ENCODE measurements at places on chromosomes 16 and 17. TPM values are rescaled to one million over a fixed set of nuclear protein-coding genes. Genes with fewer than 3 reads are reported as not detected.

GRCh38 chr17:39527220-39527813 lies 66.0 kb downstream of the CDK12 start:
- H3K4me3 ChIP-seq, result no peak overlapping the region
- peaks cover 13% of the 10 kb centered on the region for H3K4me1 ChIP-seq
- H3K27ac ChIP-seq, result no peak overlapping the region
- no peaks in the 10 kb centered on the region for H3K27me3 ChIP-seq
- peaks cover 47% of the 10 kb centered on the region for H3K36me3 ChIP-seq

Gene CTRB1
- total RNA-seq, result not detected

- no peak overlapping the region for H3K27ac ChIP-seq
- DNase-seq, result no peak
- no peak overlapping the region for H3K4me3 ChIP-seq
- H3K27me3 ChIP-seq, result peaks cover 7% of the 10 kb centered on the region
- no peaks in the 10 kb centered on the region for H3K36me3 ChIP-seq
These were observed 21.8 kb downstream of the ANKRD40 start for GRCh38 chr17:50685691-50686493.

Gene TNFRSF17
- total RNA-seq, result not detected

DNA sequence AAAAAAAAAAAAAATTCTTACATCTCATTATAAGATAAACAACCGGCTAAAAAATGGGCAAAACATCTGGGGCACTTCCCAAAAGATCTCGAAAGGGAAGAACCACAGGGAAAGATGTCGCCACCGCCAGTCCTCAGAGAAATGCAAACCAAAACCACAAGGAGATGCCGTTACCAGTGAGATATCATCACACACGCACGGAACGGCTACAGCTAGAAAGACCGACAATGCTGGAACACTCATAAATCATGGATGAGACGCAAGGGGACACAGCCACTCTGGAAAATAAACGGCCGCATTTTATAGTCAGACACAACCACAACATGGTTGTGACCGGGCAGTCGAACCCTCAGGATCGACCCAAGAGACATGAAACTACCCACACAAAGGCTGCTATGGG lies 24.5 kb downstream of the WDR45B start:
- peaks cover 39% of the 10 kb centered on the region for H3K36me3 ChIP-seq
- H3K4me3 ChIP-seq, result no peak overlapping the region
- no peaks in the 10 kb centered on the region for H3K27me3 ChIP-seq

GRCh38 chr16:66406534-66407221 lies 20.4 kb upstream of the BEAN1 start:
- no peak overlapping the region for H3K27ac ChIP-seq
- peaks cover 2% of the 10 kb centered on the region for H3K27me3 ChIP-seq
- DNase-seq, result peak; percentile 92
- H3K4me3 ChIP-seq, result peak overlapping the region; percentile 80
- H3K4me1 ChIP-seq, result peaks cover 24% of the 10 kb centered on the region
- peaks cover 3% of the 10 kb centered on the region for H3K36me3 ChIP-seq

- DNase-seq, result no peak
- H3K27me3 ChIP-seq, result peaks cover 3% of the 10 kb centered on the region
- H3K36me3 ChIP-seq, result no peaks in the 10 kb centered on the region
These were observed 589.8 kb downstream of the HS3ST4 start for GRCh38 chr16:26281381-26282110.

DNA sequence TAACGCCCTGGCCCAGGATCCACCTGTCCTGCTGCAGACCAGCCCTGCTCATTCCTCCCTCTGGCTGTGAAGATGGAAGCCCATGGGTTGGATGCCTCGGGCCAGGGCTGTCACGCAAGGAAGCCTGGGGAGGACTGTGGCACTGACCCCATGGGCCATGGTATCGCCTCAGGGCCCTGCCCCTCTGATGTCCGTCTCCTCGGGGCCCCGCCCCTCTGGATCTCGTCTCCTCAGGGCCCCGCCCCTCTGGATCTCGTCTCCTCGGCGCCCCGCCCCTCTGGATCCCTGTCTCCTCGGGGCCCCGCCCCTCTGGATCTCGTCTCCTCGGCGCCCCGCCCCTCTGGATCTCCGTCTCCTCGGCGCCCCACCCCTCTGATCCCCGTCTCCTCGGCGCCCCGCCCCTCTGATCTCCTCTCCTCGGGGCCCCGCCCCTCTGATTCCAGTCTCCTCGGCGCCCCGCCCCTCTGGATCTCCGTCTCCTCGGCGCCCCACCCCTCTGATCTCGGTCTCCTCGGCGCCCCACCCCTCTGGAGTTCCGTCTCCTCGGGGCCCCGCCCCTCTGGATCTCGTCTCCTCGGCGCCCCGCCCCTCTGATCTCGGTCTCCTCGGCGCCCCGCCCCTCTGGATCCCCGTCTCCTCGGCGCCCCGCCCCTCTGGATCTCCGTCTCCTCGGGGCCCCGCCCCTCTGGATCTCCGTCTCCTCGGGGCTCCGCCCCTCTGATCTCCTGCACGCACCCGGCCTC lies 24.0 kb downstream of the METRNL start:
- no peaks in the 10 kb centered on the region for H3K36me3 ChIP-seq
- peaks cover 15% of the 10 kb centered on the region for H3K27me3 ChIP-seq
- peaks cover 4% of the 10 kb centered on the region for H3K4me1 ChIP-seq

DNA sequence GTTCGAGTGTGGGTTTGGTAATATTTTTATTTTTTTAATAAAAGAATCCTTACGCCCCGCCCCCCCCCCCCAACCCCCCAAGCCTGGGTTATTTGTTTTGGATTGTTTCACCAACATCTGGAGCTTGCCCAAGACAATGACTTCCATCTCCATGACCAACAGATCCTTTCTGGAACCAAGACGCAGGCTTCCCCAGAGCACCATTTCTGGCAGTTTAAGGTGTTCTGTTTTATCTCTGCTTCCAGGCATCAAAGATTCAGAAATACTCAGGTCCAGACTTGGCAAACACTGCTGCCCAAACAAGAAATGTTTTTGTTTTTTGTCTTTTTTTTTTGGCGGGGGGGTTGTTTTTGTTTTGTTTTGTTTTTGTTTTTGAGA lies 56.1 kb downstream of the PLXDC1 start:
- no peak overlapping the region for H3K4me3 ChIP-seq
- H3K36me3 ChIP-seq, result no peaks in the 10 kb centered on the region
- peaks cover 65% of the 10 kb centered on the region for H3K4me1 ChIP-seq
- no peak for DNase-seq
- H3K27me3 ChIP-seq, result no peaks in the 10 kb centered on the region

Gene KCNJ16
- total RNA-seq, result not detected

DNA sequence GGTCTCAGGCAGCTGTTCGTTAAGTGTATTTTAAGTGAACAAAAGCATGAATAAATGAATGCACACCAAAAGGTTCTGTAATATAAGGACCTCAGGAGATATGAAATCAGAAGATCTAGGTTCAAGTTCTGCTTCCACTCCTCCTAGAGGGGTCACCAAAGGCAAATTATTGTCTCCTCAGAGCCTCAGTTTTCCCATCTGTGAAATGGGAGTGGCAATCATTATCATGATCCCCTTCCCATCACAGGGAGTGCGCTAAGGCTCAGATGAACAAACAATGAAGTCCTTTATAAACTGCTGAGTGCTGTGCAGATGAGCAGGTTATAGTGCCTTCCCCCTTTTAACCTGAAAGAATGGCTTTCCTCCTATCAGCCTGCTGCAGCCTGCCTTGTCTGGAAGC lies 248.3 kb upstream of the C16orf82 start:
- peaks cover 4% of the 10 kb centered on the region for H3K27me3 ChIP-seq
- H3K36me3 ChIP-seq, result no peaks in the 10 kb centered on the region
- H3K4me1 ChIP-seq, result no peaks in the 10 kb centered on the region

Gene PSMD12
- 94.0 TPM for total RNA-seq

GRCh38 chr16:3088450-3088849 lies 10.6 kb downstream of the ZSCAN10 start:
- no peaks in the 10 kb centered on the region for H3K27me3 ChIP-seq
- H3K36me3 ChIP-seq, result no peaks in the 10 kb centered on the region
- peak overlapping the region; percentile 4 for H3K4me3 ChIP-seq
- no peak for DNase-seq

DNA sequence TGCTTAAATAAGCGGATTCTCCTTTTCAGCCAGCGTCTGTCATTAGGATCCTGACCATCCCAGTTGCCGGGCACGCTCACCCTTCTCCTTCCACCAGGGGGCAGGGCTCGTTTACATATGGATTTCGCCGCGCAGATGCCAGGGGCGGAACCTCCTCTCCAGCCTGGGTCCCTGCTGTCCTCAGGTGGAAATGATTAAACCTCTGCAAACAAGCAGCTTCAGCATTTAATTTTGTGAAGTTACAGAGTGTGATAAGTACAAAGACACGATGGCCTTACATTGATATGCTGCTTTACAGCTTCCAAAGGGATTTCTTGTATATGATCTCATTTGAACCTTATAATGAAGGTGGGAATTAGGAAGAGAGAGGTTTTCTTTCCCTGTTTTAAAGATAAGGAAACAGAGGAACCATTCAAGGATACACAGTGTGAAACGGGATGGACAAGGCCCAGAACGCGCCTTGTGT lies 3.9 kb upstream of the KRT28 start:
- H3K27ac ChIP-seq, result no peak overlapping the region
- H3K4me1 ChIP-seq, result peaks cover 2% of the 10 kb centered on the region
- peak; percentile 86 for DNase-seq
- H3K36me3 ChIP-seq, result no peaks in the 10 kb centered on the region
- H3K4me3 ChIP-seq, result no peak overlapping the region

GRCh38 chr17:30232015-30232823 lies 3.3 kb downstream of the SLC6A4 start:
- DNase-seq, result no peak
- no peaks in the 10 kb centered on the region for H3K36me3 ChIP-seq
- no peak overlapping the region for H3K4me3 ChIP-seq
- H3K4me1 ChIP-seq, result peaks cover 12% of the 10 kb centered on the region

- H3K27ac ChIP-seq, result no peak overlapping the region
- peaks cover 16% of the 10 kb centered on the region for H3K4me1 ChIP-seq
- H3K36me3 ChIP-seq, result no peaks in the 10 kb centered on the region
- H3K4me3 ChIP-seq, result no peak overlapping the region
These were observed 36.8 kb upstream of the MMD start for GRCh38 chr17:55458287-55458900.

GRCh38 chr16:12315330-12316136 lies 339.0 kb downstream of the SNX29 start:
- no peaks in the 10 kb centered on the region for H3K27me3 ChIP-seq
- peaks cover 6% of the 10 kb centered on the region for H3K4me1 ChIP-seq
- H3K36me3 ChIP-seq, result no peaks in the 10 kb centered on the region
- no peak for DNase-seq
- no peak overlapping the region for H3K4me3 ChIP-seq
- no peak overlapping the region for H3K27ac ChIP-seq

Gene VMO1
- not detected for total RNA-seq

GRCh38 chr16:88549671-88550245 lies 20.4 kb upstream of the ZC3H18 start:
- H3K27ac ChIP-seq, result peak overlapping the region; percentile 8
- no peaks in the 10 kb centered on the region for H3K36me3 ChIP-seq

Gene ITGAD
- total RNA-seq, result not detected

Gene PMFBP1
- total RNA-seq, result 0.19 TPM

DNA sequence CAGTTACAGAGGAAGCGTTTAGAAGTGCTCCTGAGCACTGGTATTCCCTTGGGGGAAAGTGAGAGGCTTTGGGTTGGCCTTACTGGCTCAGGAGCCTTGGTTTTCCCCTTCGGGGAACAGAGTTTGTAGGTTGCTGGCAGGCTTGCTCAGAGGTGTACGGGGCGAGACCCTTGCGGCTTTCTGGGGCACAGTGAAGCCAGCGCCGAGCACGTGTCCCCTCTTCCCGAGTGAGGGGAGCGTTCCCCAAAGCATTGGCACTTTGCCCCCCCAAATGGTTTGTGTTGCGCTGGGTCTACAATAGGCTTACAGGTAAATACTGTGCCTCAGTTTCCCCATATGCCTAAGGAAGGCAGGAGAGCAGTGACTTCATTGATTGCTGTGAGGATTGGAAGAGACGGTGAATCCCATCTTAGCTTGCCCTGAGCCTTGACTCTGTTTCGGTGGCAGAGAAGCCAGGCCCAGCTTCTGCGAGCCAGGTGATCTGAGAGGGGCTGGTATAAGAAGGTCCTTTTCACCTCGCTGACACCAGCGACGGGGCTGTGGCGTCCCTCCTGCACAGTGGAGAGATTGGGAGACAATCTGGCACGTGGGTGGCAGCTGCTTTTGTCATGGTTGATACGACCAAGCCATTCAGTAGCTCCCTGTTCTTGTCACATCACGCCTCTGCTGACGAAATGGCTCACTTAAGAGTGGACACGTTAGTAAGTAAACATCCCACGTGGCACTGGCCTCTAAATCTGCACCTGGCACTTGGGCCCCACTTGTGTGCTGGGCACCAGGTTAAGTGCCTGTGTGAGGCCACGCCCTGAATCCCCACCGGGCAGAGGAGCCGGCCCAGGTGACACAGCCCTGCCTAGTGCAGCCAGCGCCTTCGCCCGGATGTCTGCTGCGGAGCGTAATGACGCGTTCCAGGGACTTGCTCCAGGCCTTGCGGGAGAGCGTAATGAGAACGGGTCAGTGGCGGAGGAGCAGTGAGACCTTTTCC lies 55.0 kb downstream of the MEAK7 start:
- no peak for DNase-seq
- no peak overlapping the region for H3K4me3 ChIP-seq
- H3K27me3 ChIP-seq, result peaks cover 7% of the 10 kb centered on the region
- no peaks in the 10 kb centered on the region for H3K4me1 ChIP-seq
- H3K36me3 ChIP-seq, result no peaks in the 10 kb centered on the region

DNA sequence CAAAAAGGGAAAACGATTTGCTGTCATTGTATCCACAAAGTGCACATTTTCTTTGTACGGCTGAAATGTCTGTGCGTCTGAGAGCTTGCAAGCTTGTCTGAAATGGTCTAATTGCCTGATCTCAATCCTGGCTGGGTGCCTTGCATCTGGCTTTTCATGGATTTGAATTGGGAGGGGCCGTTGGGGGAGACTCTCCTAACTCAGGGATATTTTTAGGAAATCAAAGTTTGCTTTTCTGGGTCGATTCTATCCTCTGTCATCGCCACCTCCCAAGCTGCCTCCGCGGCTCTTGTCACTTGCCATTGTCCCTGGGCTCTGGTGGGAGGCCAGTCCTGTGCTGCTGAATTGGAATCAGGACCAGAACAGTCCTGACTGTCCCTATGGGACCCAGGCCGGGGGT lies 33.3 kb upstream of the MGAT5B start:
- peaks cover 2% of the 10 kb centered on the region for H3K27me3 ChIP-seq
- H3K4me1 ChIP-seq, result peaks cover 2% of the 10 kb centered on the region
- no peak overlapping the region for H3K27ac ChIP-seq
- no peak overlapping the region for H3K4me3 ChIP-seq

- peak; percentile 48 for DNase-seq
- H3K27me3 ChIP-seq, result no peaks in the 10 kb centered on the region
- H3K4me3 ChIP-seq, result no peak overlapping the region
These were observed 7.8 kb upstream of the MAPK7 start for GRCh38 chr17:19370493-19370960.

- H3K4me3 ChIP-seq, result no peak overlapping the region
- H3K27ac ChIP-seq, result no peak overlapping the region
- no peaks in the 10 kb centered on the region for H3K4me1 ChIP-seq
- H3K36me3 ChIP-seq, result peaks cover 13% of the 10 kb centered on the region
- H3K27me3 ChIP-seq, result no peaks in the 10 kb centered on the region
- no peak for DNase-seq
These were observed 46.8 kb downstream of the TIMM22 start for GRCh38 chr17:1043601-1044251.
